Activated CD4-positive, alpha-beta T cell treated with anti-CD3 and anti-CD28 coated beads for 1 hour (primary cell): ENCODE measurements at places on chromosomes 2 and 18.

- no peak for DNase-seq
Observed at GRCh38 chr2:12720278-12720620, 3.5 kb downstream of the TRIB2 start.

DNA sequence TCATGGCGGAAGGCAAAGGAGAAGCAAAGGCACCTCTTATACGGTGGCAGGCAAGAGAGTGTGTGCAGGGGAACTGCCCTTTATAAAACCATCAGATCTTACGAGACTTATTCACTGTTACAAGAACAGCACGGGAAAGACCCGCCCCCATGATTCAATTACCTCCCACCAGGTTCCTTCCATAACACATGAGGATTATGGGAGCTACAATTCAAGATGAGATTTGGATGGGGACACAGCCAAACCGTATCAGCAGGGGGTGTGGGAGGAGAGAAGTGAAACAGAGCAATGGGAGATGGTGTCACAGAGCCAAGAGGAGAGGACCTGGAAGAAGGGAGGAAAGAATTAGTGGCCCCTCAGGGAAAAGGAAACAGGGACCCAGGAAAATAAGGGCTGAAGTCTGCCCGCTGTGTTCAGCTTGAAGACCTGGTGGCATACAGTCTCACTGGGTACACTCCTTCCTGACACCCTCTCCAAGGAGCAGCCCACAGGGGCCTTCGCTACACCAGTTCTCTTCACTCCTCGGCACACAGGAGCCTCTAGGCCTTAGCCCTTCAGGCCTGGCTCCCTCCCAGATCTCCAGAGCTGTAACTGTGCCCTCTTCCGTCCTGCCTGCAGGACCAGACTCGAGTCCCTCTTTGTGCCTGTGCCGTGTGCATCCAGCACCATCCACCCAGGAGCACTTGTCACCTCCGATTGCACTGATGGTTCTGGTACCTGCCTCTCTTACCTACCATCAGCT lies 262.1 kb downstream of the EIPR1 start:
- no peak for DNase-seq

- DNase-seq: no peak
Observed at GRCh38 chr2:143936538-143936847, 583.4 kb downstream of the ZEB2 start.

DNA sequence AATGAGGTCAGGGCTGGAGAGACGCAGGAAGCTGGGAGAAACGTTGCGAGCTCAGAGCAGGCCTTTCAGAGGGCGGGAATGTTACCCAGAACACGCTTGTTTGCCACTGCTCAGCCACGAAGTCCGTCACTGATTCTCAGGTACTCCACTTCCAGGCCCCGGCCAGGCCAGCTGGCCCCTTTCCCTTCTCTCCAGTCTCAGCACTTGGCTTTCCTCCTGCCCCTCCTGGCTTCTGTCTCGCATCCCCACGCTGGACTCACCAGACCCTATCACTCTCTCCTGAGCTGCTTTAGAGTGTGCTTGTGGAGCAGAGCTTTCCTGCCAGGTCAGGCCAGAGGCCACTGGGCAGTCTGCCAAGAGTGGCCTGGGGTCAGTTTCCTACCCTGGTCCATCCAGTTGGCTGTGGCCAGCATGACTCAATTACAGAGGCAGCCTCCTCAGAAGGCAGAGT lies 151.4 kb downstream of the TWIST2 start:
- no peak for DNase-seq

- DNase-seq: no peak
Observed at GRCh38 chr2:33034784-33035183, 88.0 kb downstream of the LTBP1 start.

GRCh38 chr2:128535953-128536352 lies 217.3 kb upstream of the HS6ST1 start:
- no peak for DNase-seq

- no peak for DNase-seq
Observed at GRCh38 chr2:15890936-15891905, 49.1 kb upstream of the MYCN start.
